ENCODE measurements at places on chromosomes 12 and 14.

DNA sequence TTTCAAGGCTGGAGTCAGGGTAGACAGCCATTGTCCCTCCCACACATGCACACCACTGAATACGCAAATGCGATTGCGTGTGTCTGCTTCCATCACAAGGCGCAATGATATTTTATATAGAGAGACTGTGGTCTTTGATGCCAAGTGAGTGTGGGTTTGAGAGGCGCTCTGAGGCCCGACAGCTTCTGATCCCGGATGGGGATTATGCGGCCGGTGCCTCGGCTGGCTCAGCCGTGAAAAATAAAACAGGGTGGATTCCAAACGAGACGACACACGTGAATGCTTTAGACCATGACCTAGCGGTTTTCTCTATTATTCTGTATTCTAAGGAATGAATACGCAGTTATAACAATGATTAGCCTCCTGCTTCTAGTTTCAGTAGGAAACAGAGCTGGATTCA lies 72.5 kb downstream of the TMEM132D start:
- no peak for DNase-seq

- no peak for DNase-seq
These were observed 115.4 kb downstream of the DUSP6 start for GRCh38 chr12:89236748-89237383.

GRCh38 chr12:82781309-82781997 lies 94.7 kb downstream of the TMTC2 start:
- no peak for DNase-seq

- no peak for DNase-seq
These were observed 58.3 kb downstream of the C12orf56 start for GRCh38 chr12:64332296-64332695.

GRCh38 chr12:118361092-118361404 lies 11.7 kb downstream of the TAOK3 start:
- no peak for DNase-seq

GRCh38 chr14:102217399-102217798 lies 77.7 kb downstream of the WDR20 start:
- DNase-seq, result no peak

GRCh38 chr12:93167331-93167730 lies 210.4 kb upstream of the NUDT4 start:
- no peak for DNase-seq

- peak; percentile 75 for DNase-seq
These were observed 29.1 kb downstream of the NFYB start for GRCh38 chr12:104108755-104109445.

- no peak for DNase-seq
These were observed 17.3 kb upstream of the CHGA start for GRCh38 chr14:92905667-92906066.

- no peak for DNase-seq
These were observed 90.3 kb downstream of the RFX4 start for GRCh38 chr12:106673141-106673540.

GRCh38 chr12:131380220-131380964 lies 330.5 kb upstream of the SFSWAP start:
- no peak for DNase-seq

DNA sequence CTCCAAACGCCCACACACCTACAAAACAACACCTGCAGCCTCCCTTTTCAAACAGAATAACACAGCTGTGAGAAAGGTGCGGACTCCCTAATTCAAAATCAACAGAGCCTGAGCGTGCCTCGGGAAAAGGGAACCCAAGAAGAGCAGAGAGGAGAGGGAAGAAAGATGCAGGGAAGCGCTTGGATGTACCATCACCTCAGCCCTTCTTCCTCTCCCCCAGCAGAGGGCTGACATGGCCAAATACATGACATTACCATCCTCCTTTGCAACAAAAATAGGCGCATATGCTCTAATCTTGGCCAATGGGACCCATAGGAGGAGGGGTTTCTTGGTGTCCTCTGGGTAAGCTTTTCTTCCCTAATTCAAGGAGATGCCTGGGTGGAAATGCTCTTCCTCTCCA lies 78.0 kb downstream of the CPSF2 start:
- no peak for DNase-seq

- DNase-seq, result no peak
These were observed 188.0 kb downstream of the MON2 start for GRCh38 chr12:62654326-62655241.

DNA sequence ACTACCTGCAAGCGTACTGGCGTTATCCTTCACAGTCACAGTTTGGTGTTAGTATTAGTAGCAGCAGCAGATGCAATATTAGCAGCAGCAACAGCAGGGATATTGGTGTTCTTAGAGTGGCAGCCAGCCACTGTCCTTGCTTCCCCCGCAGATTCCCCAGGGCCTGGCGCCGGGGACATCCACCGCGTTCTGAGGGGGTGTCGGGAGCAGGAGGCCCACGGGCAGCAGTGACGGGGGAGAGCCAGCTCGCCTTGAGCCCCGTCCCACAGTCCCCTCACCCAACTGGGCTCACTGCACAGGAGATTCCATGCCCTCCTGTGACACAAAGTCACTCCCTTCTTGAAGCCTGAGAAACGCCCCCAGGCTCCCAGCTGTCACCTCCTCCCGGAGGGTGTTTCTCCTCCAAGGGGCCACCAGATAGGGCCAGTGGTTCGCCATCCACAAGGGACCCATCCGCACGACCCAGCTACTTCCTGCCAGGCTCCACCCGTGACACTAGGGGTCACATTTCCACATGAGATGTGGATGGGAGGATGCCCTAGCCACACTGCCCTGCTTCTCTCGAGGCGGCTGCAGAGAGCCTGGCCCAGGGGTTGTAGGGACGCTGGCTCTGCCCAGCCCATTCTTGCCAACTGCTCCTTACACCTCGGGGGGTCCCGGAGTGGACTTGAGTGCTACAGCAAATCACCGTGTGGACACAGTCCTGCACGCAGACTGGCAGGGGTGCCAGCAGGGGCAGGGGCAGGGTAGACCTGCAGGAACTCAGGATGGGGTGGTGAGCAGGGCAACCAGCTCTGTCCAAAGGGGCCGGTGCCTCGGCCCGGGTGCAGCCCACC lies 123.1 kb downstream of the PIWIL1 start:
- DNase-seq, result no peak

GRCh38 chr14:42802346-42802745 lies 1195.7 kb downstream of the LRFN5 start:
- no peak for DNase-seq

- DNase-seq, result no peak
These were observed 12.9 kb upstream of the KRAS start for GRCh38 chr12:25263594-25263993.

DNA sequence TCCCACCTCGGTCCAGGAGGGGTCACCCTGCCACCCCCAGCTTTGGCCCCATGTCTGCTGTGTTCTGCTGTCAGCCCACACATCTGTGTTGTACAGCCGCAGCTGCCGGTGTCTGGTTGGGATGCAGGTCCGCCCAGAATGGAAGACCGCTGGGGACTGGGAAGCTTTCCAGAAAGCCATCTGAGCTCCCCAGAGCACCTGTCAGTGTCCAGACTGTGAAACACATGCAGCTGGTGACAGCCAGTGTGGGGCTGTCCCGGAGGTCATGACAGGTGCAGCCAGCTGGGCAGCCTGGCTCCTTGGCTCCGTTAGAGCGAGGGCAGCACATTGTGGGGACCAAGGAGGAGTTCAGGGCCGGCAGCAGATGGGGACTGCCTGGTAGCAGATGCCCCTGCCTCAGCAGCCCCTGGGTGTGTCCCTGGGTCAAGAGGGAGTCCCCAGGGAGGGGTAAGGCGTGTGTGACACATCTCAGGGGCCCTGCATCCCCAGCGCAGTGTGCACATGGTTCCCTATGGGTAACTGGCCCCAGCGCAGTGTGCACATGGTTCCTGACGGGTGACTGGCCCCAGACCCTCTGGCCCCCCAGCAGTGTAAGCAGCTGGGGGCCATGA lies 16.4 kb downstream of the CEP170B start:
- DNase-seq, result no peak

- no peak for DNase-seq
These were observed 12.5 kb upstream of the ZFP36L1 start for GRCh38 chr14:68805414-68805813.

DNA sequence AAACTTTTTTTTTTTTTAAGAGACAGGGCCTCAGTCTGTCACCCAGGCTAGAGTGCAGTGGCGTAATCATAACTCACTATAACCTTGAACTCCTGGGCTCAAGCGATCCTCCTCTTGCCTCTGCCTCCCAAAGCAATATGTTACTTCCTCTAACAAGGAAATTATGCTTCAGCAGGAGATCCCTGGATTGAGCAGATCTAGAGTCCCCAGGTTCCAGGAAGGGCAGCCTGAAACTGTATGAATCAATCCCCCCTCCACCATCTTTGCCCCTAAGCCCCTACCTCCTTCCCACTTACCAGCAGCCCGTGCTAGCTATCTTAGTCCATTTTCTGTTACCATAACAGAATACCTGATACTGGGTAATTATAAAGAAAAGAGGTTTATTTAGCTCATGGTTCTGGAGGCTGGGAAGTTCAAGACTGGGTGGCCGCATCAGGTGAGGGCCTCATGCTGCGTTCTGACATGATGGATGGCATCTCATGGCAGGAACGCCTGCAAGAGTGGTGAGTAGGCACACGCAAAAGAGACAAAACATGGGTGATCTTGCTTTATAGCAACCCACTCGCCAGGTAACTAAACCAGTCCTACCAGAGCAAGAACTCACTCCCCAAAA lies 5.0 kb downstream of the TAMALIN start:
- DNase-seq, result no peak

DNA sequence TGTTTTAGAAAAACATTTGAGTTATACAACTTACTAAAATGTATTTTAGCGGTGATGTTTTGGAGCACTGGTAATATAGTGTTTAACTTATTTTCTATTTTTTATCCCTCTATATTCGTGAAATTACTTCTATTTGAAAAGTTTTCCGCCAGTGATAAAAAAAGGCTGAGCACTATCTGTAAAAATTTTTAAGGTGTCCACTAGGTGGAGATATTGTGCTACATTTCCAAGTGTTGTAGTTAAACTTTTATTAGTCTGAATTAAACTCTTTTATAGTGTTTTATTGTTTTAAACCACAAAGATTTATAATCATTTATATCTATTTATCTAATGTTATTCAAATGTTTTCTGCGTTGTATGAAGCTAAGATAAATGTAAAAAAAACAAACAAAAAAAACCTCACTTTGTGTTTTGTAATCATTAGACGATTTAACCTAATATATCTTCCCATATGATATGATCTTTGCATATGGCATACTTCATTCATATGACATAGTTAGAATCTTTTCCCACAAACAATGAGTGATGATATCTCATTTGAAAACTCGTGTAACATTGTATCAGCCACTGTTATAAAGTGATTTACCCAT lies 11.8 kb downstream of the ALG10B start:
- no peak for DNase-seq

DNA sequence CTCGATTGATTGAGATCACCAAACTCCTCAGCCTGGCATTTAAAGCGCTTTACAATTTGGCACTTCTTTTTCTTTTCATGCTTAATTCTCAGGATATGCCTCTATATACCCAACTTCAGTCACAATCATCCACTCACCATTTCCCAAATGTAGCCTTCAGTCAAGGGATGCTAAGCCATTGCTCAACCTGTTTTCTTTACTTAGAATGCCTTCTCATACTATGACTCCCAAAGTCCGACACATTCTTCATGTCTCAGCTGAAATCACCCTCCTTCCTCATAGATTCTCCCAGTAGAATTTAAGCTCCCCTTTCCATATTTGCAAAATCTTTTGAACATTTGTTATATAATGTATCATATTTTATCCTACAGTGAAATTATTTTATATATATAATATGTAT lies 467.0 kb downstream of the LRIG3 start:
- DNase-seq, result no peak

GRCh38 chr14:71355324-71356201 lies 448.3 kb downstream of the PCNX1 start:
- peak; percentile 26 for DNase-seq

Measured in uterus (tissue), 4 donors.